Activated CD4-positive, alpha-beta memory T cell treated with anti-CD3 and anti-CD28 coated beads, Interleukin-2, amount 10 ng/mL, durations not matched to agents 7 days and 5 days (primary cell): ENCODE measurements at places on chromosomes 1 and 21.

DNA sequence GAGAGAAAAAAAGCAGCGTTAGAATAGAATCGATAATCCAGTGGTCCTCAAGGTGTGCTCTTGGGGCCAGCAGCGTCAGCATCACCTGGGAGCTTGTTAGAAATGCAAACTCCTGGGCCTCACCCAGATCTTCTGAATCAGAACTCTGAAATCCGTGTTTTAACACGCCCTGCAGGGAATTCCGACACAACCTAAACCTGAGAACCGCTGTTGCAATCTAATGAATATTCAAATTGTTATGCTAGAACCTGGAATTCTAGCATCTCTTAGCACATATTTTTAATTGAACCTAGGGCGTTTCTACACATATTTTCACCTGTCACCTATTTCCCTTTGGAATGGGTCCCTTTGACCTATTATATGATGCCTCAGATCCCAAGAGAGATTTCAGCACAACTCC, 175.7 kb downstream of the PSMG1 start:
- H3K27ac ChIP-seq = no peak overlapping the region
- peaks cover 16% of the 10 kb centered on the region for H3K4me1 ChIP-seq
- H3K36me3 ChIP-seq = no peaks in the 10 kb centered on the region
- no peaks in the 10 kb centered on the region for H3K27me3 ChIP-seq

- no peak for DNase-seq
- H3K4me3 ChIP-seq = no peak overlapping the region
- H3K27ac ChIP-seq = no peak overlapping the region
These were observed 2.8 kb upstream of the SEC22B start for GRCh38 chr1:120178799-120179756.

GRCh38 chr21:33025489-33026442, at the start of gene OLIG2:
Gene OLIG2 (plus strand): TSS chr21:33025935. CDS start chr21:33026863, 928 bp downstream.
- H3K4me3 ChIP-seq = no peak within 1 kb of the TSS
- peaks cover 15% of the 10 kb centered on the region for H3K36me3 ChIP-seq
- peak within 1 kb of the TSS; percentile 35 for H3K27ac ChIP-seq
- no peak for DNase-seq

DNA sequence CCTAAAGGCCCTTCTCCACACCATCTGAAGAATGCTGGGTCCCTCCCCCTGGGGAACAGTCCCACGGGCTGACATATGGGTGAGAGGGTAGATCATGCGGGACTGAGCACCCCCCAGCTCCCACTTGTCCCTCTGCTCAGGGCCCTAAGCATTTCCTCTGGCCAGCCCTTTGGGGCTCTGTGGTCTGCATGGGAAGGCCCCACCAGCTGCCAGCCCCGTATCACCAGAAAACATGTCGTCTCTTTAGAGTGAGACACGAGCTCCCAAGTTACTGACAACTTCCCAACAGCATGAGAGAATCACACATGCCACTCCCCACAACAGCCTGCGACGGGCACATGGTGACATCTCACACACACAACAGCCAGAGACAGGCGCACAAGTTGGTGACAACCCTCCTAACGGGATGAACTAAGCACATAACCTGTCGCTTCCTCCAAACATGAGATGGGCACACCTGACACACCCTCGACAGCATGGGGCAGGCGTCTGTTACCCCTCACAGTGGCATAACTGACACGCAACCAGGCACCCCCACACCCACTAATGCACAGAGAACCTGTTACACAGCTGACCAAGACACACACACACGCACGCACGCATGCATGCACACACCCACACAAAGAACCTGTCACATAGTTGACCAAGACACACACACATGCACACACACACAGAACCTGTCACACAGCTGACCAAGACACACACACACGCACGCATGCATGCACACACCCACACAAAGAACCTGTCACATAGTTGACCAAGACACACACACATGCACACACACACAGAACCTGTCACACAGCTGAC, 41.2 kb downstream of the AHDC1 start:
- DNase-seq = no peak
- H3K4me1 ChIP-seq = peaks cover 12% of the 10 kb centered on the region
- H3K27ac ChIP-seq = no peak overlapping the region
- no peaks in the 10 kb centered on the region for H3K27me3 ChIP-seq
- no peaks in the 10 kb centered on the region for H3K36me3 ChIP-seq

DNA sequence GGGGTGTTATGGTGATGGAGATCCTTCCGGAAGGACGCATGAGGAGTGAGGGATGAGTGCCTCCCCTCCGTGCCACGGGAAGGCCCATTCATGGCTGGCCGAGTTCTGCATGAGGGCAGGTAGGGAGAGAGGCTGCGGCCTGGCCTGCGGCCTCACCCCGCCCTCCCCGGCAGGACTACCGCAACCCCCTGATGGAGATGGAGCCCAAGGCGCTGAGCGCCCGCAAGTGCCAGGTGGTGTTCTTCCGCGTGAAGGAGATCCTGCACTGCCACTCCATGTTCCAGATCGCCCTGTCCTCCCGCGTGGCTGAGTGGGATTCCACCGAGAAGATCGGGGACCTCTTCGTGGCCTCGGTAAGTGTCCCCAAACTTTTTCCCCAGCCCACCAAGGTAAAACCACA, 83.3 kb downstream of the ARHGEF10L start:
- peaks cover 2% of the 10 kb centered on the region for H3K27me3 ChIP-seq
- no peak overlapping the region for H3K27ac ChIP-seq
- H3K36me3 ChIP-seq = no peaks in the 10 kb centered on the region
- H3K4me3 ChIP-seq = no peak overlapping the region
- DNase-seq = no peak

DNA sequence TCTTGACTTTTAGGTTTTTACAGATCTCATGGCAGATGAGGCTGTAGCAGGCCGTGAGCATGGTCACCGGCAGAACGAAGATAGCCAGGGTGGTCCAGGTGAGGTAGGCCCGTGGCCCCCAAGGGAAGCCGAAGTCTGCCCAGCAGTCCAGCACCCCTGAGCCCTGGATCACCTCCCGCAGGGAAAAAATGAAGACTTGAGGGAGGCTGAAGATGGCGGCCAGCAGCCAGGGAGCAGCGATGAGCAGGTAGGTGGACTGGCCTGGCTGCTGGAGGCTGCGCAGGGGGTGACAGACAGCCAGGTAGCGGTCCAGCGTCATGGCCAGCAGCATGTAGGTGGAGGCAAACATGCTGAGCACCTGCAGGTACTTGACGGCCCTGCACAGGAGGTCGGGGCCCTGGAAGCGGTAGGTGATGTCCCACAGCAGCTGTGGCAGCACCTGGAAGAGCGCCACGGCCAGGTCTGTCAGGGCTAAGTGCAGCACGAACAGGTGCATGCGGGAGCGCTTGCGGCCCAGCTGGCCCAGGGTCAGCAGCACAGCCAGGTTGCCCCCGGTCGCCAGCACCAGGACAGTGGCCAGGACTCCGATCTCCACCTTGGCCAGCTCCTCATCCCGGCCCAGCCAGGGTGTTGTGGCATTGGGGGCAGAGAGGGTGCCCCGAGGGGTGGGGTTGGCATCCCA, 856 bp downstream of the AVPR1B start:
- H3K4me1 ChIP-seq = peaks cover 9% of the 10 kb centered on the region
- no peak for DNase-seq
- H3K27ac ChIP-seq = no peak overlapping the region
- H3K36me3 ChIP-seq = no peaks in the 10 kb centered on the region

- H3K27ac ChIP-seq = no peak overlapping the region
- H3K4me1 ChIP-seq = peaks cover 28% of the 10 kb centered on the region
- no peak overlapping the region for H3K4me3 ChIP-seq
- H3K27me3 ChIP-seq = peaks cover 16% of the 10 kb centered on the region
- H3K36me3 ChIP-seq = no peaks in the 10 kb centered on the region
- no peak for DNase-seq
These were observed 455.2 kb downstream of the AJAP1 start for GRCh38 chr1:5109633-5110032.

GRCh38 chr1:201269281-201269680, 14.0 kb upstream of the PKP1 start:
- no peak overlapping the region for H3K27ac ChIP-seq
- no peak overlapping the region for H3K4me3 ChIP-seq
- H3K4me1 ChIP-seq = no peaks in the 10 kb centered on the region
- DNase-seq = no peak
- no peaks in the 10 kb centered on the region for H3K36me3 ChIP-seq

- H3K36me3 ChIP-seq = peaks cover 9% of the 10 kb centered on the region
- DNase-seq = no peak
- no peaks in the 10 kb centered on the region for H3K4me1 ChIP-seq
- H3K4me3 ChIP-seq = no peak overlapping the region
These were observed 113.1 kb downstream of the PIK3R3 start for GRCh38 chr1:46019348-46019747.

DNA sequence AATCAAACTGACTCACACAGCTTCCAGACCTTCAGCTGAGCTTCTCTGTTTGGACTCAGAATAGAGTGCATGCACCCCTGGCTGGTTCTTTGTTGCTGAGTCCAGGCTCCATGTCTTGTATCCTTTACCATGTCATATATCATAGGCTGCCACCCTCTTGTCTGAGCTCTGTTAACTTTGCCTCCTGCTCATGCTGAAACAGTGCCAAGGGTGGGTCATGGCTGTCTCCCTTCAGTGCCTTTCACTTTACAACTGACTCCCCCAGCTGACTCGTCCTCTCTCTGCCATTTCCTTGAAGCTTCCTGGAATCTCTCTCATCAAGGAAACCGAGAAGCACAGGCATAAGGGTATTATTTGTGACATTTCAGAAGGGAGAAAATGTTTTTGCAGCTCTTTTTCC, 885.3 kb downstream of the TTLL7 start:
- H3K27me3 ChIP-seq = no peaks in the 10 kb centered on the region
- peaks cover 1% of the 10 kb centered on the region for H3K4me1 ChIP-seq
- no peak overlapping the region for H3K4me3 ChIP-seq
- no peak overlapping the region for H3K27ac ChIP-seq

DNA sequence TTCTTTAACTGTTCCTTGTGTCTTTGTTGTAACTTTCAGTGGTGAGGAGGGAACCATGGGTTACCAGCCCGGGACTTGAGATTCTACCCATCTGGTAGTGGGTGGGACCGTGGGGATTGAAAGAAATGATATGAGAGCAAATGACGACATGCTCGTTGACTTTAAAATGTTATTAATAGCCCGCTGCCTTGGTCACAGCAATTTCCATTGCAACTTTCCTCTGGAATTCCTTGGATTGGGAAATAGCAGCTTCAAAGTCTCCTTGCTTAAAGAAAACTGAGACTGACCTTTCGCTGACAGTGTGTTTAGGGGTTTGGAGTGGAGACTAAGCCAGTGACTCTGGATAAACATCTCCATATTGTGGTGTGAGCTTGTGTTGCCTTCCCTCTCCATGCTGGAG, 44.2 kb upstream of the MARK1 start:
- no peak for DNase-seq
- no peaks in the 10 kb centered on the region for H3K36me3 ChIP-seq
- no peaks in the 10 kb centered on the region for H3K27me3 ChIP-seq
- H3K27ac ChIP-seq = no peak overlapping the region

DNA sequence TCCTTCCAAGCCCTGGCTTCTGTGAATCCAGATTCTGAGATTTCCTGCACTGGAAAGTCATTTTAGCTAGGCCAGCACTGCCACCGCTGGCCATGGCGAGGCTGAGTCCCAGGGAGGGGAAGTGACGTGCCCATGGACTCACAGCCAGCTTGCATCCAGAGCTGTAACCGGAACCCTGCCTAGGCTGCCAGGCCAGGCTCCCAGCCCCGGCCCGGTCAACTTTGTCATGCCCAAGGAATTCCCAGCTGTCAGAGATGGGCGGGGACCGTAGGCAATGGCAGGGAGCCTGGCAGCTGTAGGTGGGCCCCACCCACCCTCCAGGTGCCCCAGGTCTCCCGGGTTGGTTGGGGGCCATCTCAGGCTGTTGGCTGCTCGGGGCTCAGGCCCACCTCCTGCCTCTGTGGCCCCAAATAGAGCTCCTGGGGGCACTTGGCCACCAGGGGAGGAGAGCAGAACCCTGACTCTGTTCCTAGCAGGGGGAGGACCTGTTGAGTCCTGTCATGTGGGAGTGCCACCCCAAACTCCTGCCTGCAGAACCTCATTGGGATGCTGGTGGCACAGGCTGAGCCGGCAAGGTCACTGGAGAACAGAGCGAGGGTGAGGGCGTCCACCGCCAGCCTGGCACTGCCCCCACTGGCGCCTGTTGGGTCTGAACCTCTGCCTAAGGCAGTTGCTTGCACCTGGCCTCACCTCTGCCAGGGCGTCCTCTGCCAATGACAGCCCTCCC, 57.8 kb downstream of the FOXO6 start:
- H3K4me1 ChIP-seq = no peaks in the 10 kb centered on the region
- no peak overlapping the region for H3K27ac ChIP-seq
- no peaks in the 10 kb centered on the region for H3K36me3 ChIP-seq

GRCh38 chr1:206912445-206913095, 9.2 kb downstream of the FCMR start:
- no peak overlapping the region for H3K27ac ChIP-seq
- DNase-seq = peak; percentile 69
- H3K36me3 ChIP-seq = peaks cover 78% of the 10 kb centered on the region
- H3K4me1 ChIP-seq = peaks cover 61% of the 10 kb centered on the region
- H3K4me3 ChIP-seq = no peak overlapping the region

GRCh38 chr1:35707601-35708440, 10.9 kb downstream of the C1orf216 start:
- H3K4me3 ChIP-seq = peak overlapping the region; percentile 69
- H3K27me3 ChIP-seq = peaks cover 46% of the 10 kb centered on the region
- no peaks in the 10 kb centered on the region for H3K36me3 ChIP-seq
- H3K27ac ChIP-seq = no peak overlapping the region

DNA sequence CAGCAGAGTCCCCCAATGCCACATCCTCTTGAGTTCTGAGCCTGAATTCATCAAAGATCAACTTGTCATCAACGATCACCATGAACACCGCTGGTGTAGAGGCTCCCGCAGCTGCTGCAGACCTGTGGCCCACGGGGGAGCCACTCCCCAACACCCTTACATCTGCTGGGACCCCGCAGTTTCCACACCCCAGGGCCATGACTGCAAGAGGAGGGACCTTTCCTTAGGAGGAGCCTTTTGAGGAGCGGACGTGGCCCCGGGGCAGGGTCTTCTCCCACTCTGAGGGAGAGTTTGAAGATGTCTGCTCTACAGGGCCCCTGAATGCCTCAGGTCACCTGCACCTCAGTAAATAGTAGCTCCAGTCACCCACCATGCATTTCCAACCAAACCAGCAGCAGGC, 2.7 kb downstream of the PRDM15 start:
- no peak for DNase-seq
- peaks cover 25% of the 10 kb centered on the region for H3K4me1 ChIP-seq
- H3K4me3 ChIP-seq = no peak overlapping the region
- no peak overlapping the region for H3K27ac ChIP-seq

- no peak overlapping the region for H3K27ac ChIP-seq
- peaks cover 15% of the 10 kb centered on the region for H3K36me3 ChIP-seq
- H3K4me1 ChIP-seq = peaks cover 11% of the 10 kb centered on the region
- H3K4me3 ChIP-seq = no peak overlapping the region
These were observed 110.6 kb downstream of the AKT3 start for GRCh38 chr1:243739335-243740003.

- no peaks in the 10 kb centered on the region for H3K27me3 ChIP-seq
- no peaks in the 10 kb centered on the region for H3K36me3 ChIP-seq
- no peak for DNase-seq
- no peak overlapping the region for H3K4me3 ChIP-seq
These were observed 62.1 kb downstream of the PLPPR4 start for GRCh38 chr1:99326215-99326949.

DNA sequence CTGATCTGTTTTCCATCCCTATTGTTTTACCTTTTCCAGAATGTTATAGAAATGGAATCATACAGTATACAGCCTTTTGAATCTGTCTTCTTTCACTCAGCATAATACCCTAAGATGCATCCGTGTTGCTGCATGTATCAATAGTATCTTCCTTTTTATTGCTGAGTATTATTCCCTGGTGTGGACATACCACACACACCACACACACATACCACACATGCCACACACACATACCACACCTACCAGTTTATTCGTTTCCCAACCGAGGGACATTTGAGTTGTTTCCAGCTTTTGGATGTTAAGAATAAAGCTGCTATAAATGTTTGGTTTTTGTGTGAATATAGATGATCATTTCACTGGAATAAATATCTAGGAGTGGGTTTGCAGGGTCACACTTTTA, 22.2 kb upstream of the SLC30A1 start:
- H3K36me3 ChIP-seq = no peaks in the 10 kb centered on the region
- no peak overlapping the region for H3K27ac ChIP-seq
- H3K27me3 ChIP-seq = peaks cover 15% of the 10 kb centered on the region
- H3K4me3 ChIP-seq = no peak overlapping the region
